ENCODE measurements at places on chromosomes 3 and 15. TPM values are rescaled to one million over a fixed set of nuclear protein-coding genes. Genes with fewer than 3 reads are reported as not detected.

DNA sequence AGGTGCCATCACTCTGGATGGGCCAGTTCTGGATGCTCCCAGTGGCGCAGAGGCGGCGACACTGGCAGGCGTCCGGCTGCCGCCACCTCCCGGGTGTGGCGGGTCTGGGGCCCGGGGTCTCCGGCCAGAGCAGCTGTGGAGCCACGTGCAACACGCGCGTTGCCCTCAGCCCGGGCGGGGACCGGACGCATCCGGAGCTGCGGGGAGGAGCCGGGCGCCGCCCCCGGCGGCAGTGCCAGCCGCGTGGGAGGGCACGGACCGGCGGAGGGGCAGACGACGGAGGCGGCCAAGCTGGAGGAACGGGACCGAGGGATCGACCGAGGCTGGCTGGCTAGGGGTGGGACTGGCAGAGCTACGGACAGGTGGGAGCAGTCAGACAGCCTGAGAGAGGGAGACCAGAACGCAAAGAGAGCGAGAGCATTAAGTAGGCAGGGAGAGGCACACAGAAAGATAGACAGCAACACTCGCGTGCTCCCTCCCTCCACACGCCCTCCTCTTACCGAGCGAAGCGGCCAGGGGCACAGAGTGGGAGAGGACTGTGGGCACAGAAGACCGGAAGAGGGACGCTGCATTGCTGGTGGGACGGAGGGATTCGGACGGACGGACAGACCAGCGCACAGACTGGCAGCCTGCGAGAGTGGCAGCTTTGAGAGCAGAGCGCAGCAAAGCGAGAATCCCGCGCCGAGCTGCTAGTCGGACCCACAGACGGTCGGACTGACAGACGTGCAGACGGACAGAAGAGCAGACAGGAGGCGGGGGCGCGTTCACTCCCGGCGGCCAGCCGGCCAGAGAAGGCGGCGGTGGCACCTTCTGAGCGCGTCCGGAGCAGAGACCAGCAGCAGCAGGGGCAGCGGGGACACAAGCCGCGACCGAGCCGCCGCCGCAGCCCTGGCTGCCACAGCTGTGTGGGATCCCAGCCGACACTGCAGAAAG lies at the start of gene ARPP21:
Gene ARPP21, plus strand, starts transcription at position 272 of the 933 bp plus-strand sequence. CDS start 42,227 bp downstream, outside the sequence.
- DNase-seq: no peak

DNA sequence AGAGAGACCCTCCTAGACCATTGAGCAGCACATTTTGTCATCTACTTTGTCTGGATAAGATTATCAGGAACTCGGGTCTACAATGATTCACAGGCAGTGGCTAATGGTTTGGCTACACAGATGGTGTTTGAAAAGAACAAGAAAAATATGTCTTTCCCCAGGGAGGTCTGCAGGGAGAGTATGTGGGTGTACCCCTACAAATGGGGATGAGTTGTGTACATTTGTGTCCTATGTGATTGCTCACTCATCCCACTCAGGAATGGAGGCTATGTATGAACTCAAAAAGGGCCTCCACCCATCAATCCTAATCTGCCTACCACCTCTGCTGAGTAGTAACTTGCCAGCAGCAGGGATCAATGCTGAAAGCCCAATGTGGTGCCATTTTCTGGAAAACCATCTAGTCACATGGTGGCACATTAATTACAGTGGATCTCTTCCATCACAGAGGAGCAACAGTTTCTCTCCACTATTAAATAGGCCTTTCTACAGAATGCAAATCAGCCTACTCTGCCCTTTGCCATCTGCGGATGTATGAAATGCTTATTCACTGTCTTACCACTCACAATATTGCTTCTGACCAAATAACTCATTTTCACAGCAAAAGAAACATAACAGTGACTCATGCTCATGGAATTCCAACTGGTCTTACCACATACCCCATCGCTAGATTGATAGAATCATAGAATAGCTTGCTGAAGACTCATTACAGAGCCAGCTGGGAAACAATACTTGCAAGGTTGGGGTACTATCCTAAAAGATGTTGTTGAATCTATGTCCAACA lies 48.3 kb upstream of the TRIM42 start:
- no peak for DNase-seq

- DNase-seq: no peak
These were observed 3.9 kb downstream of the ZIC1 start for GRCh38 chr3:147412917-147413685.

GRCh38 chr3:63559884-63560283 lies 92.6 kb upstream of the SNTN start:
- no peak for DNase-seq

- DNase-seq: no peak
These were observed 429.4 kb downstream of the EDEM1 start for GRCh38 chr3:5616873-5617272.

DNA sequence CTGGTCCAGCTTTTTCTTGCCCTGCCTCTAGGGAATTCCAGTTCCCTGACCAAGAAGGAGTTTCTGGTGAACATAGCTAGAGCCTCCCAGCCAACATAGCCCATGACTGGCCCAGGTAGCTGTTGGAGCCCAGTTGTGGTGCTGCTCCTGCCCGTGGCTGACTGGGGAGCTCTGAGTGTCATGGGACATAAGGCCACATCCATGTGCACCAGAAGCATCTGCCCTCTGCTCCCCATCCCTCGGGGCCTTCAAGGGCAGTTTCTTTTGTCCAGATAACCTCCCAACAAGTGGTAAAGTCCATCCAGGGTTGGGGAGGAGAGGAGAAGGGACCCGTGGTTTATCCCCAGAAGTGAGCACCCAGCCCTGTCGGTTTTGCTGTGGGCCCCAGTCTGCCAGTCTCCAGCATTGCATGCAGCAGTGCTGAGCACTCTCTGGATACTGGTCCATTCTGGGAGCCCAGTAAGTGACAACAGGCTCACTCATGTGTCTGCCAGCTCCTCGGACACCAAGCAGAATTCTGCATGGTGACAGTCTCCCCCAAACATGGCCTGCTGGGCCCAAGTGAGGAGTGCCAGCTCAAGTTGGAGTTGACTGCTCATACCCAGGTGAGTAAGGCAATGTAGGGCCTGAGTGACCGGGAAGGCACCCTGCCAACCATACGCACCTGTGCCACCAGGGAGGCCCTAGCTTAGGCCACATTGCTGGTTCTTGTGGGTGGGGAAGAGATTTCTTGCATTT lies 28.8 kb downstream of the ACAA1 start:
- no peak for DNase-seq

DNA sequence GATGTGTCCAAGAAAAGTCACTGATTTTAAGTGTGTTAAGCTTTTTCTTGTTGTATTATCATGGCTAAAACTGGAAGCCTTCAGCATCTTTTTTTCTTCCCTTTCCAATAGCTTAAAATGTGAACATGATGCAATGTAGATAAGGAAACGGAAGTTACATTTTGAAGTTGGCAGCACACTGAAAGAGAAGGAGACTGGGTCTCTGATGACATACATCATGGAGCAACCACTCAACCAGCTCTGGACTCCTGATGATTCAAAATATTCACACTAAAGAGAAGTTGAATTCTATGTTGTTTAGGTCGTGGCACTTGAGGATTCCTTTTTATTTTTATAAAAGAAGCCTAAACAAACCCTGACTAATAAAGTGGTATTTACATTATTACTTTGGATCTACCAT lies 488.3 kb upstream of the ALCAM start:
- DNase-seq: no peak

C3orf85 gene
- not detected for total RNA-seq

RAD51 gene
- total RNA-seq: 70.0 TPM

SCN11A gene
- total RNA-seq: 0.05 TPM

PSMA4 gene
- total RNA-seq: 226 TPM

Measured in activated CD4-positive, alpha-beta memory T cell treated with anti-CD3 and anti-CD28 coated beads for 36 hours (primary cell).